ENCODE measurements at places on chromosomes 1 and 21.

- H3K27ac ChIP-seq, result no peak overlapping the region
- no peak overlapping the region for H3K4me3 ChIP-seq
- peaks cover 20% of the 10 kb centered on the region for H3K27me3 ChIP-seq
- no peak for DNase-seq
- no peaks in the 10 kb centered on the region for H3K4me1 ChIP-seq
- H3K36me3 ChIP-seq, result no peaks in the 10 kb centered on the region
Observed at GRCh38 chr1:157842939-157843338, 1.3 kb upstream of the CD5L start.

GRCh38 chr1:45008516-45008915, 2.6 kb downstream of the HECTD3 start:
- no peaks in the 10 kb centered on the region for H3K27me3 ChIP-seq
- DNase-seq, result no peak
- H3K4me3 ChIP-seq, result no peak overlapping the region
- H3K4me1 ChIP-seq, result peaks cover 41% of the 10 kb centered on the region

DNA sequence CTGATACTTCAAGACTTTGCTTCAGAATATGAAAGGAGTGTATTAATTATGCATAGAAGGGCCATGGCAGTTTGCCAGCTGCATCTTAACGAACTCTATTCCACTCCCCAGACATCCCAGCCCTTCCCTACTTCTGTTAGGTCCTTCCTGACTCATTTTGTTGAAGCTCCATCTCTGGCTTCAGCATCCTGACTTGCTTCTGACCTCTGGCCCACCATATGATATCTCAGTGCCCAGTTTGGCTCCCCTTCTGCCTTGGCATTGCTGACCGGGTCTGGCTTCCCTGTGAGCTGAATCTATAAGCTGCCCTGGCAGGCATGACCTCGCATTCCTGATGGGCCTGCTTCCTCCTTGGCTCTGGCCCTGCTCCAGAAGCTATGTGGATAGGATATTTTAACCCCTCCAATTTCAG, 27.6 kb upstream of the ARHGAP29 start:
- H3K36me3 ChIP-seq, result no peaks in the 10 kb centered on the region
- peaks cover 15% of the 10 kb centered on the region for H3K27me3 ChIP-seq
- no peak overlapping the region for H3K4me3 ChIP-seq
- no peak for DNase-seq
- no peak overlapping the region for H3K27ac ChIP-seq

- no peaks in the 10 kb centered on the region for H3K4me1 ChIP-seq
- no peak for DNase-seq
- no peak overlapping the region for H3K4me3 ChIP-seq
- peaks cover 3% of the 10 kb centered on the region for H3K36me3 ChIP-seq
- H3K27ac ChIP-seq, result no peak overlapping the region
Observed at GRCh38 chr1:180947901-180948640, 35.4 kb downstream of the KIAA1614 start.

- no peaks in the 10 kb centered on the region for H3K27me3 ChIP-seq
- H3K4me3 ChIP-seq, result no peak overlapping the region
- no peaks in the 10 kb centered on the region for H3K36me3 ChIP-seq
- DNase-seq, result no peak
Observed at GRCh38 chr1:97254731-97255463, 533.3 kb downstream of the PTBP2 start.

- no peaks in the 10 kb centered on the region for H3K27me3 ChIP-seq
- no peak for DNase-seq
- H3K27ac ChIP-seq, result no peak overlapping the region
- peaks cover 13% of the 10 kb centered on the region for H3K4me1 ChIP-seq
- no peak overlapping the region for H3K4me3 ChIP-seq
- H3K36me3 ChIP-seq, result no peaks in the 10 kb centered on the region
Observed at GRCh38 chr1:40806731-40807695, 23.4 kb downstream of the KCNQ4 start.

DNA sequence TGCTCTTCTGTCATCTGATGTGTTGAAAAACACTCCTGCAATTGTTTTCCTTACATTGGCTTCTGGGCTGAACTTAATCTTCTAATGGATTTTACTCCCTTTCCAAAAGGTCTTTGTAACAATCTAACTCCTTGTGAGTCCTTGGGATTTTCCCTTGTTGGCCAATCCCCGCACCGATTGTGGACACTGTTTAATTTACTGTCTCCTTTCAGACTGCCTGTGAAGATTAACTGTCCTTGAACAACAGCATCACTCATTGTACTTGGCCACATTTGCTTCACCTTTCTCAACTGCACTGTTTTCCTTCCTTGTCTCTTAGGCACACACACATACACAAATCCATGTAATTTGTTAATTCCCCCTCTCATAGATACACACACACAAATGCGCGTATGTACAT, 120.4 kb downstream of the SPATA46 start:
- no peak overlapping the region for H3K27ac ChIP-seq
- H3K4me3 ChIP-seq, result no peak overlapping the region
- no peaks in the 10 kb centered on the region for H3K36me3 ChIP-seq
- DNase-seq, result no peak

- DNase-seq, result no peak
- no peaks in the 10 kb centered on the region for H3K36me3 ChIP-seq
- H3K27ac ChIP-seq, result no peak overlapping the region
- H3K27me3 ChIP-seq, result peaks cover 16% of the 10 kb centered on the region
- H3K4me3 ChIP-seq, result no peak overlapping the region
- peaks cover 4% of the 10 kb centered on the region for H3K4me1 ChIP-seq
Observed at GRCh38 chr1:232554409-232554808, 75.5 kb downstream of the SIPA1L2 start.

GRCh38 chr21:35475762-35476161, 426.7 kb upstream of the RUNX1 start:
- H3K4me1 ChIP-seq, result peaks cover 12% of the 10 kb centered on the region
- peaks cover 2% of the 10 kb centered on the region for H3K36me3 ChIP-seq

DNA sequence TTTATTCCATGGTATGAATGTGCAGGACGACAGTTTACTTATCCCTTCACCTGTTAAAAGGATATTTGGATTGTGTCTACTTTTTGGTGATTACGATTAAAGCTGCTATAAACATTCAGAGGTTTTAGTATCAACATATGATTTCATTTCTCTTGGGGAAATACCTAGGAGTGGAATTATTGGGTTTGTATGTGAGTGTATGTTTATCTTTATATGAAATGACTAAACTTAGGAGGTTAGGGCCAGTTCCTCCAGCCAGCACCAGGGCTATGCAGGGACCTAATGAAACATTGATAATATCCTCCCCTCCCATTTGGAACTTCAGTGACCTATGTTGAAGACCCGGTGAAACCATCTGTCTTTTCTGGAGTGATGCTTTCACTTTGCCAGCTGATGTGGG, 13.8 kb downstream of the TMEM51 start:
- H3K27ac ChIP-seq, result no peak overlapping the region
- no peak for DNase-seq
- H3K27me3 ChIP-seq, result peaks cover 38% of the 10 kb centered on the region
- H3K36me3 ChIP-seq, result peaks cover 2% of the 10 kb centered on the region

DNA sequence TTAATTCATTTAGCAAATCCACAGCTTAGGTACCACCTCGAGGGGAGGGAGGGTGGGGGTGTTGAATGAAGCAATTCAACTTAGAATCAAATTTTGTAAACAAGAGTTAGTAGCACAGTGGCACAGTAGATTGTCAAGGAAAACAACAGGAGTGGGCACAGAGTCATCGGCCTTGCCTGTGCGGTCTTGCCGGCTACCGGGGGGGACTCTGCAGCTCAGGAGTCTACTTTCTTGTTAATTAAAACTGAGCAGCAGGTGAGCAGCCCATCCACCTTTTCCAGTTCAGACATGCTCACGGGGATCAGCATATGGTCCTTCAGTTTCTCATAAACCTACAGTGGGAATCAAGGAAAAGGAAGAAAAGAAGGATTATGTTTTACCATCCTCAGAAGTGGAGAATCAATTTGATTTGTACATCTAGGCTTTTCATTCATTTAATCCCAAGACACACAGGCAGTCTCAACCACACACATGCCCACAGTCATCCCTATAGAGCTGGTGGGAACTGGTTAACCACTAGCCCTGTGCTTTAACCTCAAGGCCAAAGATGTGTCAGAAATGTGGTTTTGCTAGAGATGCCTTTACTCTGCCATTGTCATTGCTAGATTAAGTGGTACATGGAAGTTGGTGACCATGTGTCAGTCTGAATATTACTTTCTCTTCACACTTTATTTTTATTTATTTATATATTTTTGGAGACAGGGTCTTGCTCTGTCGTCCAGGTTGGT, 45.0 kb upstream of the BCL10 start:
- H3K36me3 ChIP-seq, result no peaks in the 10 kb centered on the region
- H3K27ac ChIP-seq, result no peak overlapping the region
- DNase-seq, result no peak
- H3K4me1 ChIP-seq, result peaks cover 3% of the 10 kb centered on the region
- peaks cover 53% of the 10 kb centered on the region for H3K27me3 ChIP-seq
- no peak overlapping the region for H3K4me3 ChIP-seq

DNA sequence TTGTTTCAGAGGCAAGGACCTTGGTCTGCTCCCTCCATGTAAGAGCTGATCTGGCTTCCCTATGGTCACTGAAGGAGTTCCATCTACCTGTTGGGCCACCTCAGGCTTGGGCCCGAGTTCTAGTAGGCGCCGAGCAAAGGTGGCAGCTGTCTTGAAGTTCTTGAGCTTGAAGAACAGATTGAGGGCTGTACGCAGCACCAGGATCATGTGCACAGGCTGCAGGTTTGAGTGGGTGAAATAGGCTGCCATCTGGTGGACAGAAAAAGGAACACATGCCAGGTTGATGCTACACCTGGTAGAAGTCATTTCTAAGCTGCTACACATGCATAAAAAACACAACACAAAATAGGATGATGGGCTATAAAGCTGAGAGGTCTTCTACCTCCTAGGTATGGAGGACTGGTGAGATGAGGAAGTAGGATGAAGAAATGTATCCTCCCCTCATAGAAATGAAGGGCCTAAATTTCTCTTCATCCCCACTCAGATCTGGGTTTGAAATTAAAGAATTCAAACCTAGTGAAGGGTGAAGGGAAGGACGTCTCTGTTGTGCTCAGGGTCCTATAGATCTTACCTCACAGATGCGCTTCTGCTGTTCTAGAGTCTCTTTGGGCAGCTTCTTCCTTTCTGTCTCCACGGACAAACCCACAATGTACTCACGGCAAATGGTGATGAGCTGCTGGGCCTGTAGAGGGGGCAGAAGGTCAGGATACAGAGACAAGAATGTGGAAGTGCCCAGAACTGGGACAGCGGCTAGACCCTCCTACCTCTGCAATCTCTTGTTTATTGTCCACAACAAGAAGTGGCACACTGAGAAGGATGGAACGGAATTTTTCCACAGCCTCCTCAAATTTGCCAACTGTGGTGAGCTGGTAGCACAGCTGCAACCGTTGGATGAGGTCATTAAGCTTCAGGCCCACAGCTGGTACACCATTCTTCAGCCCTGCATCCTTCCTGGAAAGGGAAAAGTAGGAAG, 6.6 kb upstream of the PEX19 start:
- H3K36me3 ChIP-seq, result peaks cover 4% of the 10 kb centered on the region
- peaks cover 3% of the 10 kb centered on the region for H3K4me1 ChIP-seq
- peak; percentile 18 for DNase-seq
- no peak overlapping the region for H3K27ac ChIP-seq

- no peak for DNase-seq
- no peak overlapping the region for H3K4me3 ChIP-seq
- H3K4me1 ChIP-seq, result no peaks in the 10 kb centered on the region
- H3K27me3 ChIP-seq, result no peaks in the 10 kb centered on the region
Observed at GRCh38 chr1:194548071-194548470, 1361.7 kb upstream of the B3GALT2 start.

DNA sequence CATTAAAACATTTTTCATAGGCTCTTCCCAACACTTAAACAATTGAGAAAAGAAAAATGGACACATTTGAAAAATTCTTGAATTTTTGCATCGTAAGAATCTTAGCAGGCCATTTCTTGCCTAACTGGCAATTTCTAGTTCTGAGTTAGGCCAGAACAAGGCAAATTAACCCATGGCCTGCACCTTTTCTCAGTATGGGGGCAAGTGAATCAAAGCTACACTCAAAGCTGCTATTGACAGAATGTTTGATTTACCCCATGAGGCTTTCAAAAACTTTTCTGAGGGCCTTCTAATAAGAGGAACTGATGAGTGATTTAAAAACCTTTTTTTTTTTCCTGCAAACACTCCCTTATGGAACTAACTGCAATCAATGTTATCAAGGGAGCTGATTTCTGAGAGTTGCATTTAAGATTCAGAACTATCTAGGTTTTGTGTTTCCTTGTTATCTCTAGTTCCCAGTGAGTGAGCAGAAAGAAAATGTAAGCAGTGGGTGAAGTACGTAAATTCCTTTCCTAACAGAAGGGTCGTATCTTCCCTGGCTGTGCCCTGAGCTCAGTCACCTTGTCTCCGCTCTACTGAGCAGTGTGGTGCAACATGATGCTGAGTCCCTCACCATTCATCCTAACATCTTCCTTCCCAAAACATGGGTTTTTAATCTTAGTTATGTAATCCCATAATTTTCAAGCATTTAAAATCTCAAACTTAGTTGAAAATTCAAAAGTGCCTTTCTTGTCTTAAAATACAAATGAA, 353.7 kb downstream of the DPYD start:
- peaks cover 9% of the 10 kb centered on the region for H3K36me3 ChIP-seq
- H3K27me3 ChIP-seq, result no peaks in the 10 kb centered on the region
- DNase-seq, result no peak
- no peak overlapping the region for H3K27ac ChIP-seq

DNA sequence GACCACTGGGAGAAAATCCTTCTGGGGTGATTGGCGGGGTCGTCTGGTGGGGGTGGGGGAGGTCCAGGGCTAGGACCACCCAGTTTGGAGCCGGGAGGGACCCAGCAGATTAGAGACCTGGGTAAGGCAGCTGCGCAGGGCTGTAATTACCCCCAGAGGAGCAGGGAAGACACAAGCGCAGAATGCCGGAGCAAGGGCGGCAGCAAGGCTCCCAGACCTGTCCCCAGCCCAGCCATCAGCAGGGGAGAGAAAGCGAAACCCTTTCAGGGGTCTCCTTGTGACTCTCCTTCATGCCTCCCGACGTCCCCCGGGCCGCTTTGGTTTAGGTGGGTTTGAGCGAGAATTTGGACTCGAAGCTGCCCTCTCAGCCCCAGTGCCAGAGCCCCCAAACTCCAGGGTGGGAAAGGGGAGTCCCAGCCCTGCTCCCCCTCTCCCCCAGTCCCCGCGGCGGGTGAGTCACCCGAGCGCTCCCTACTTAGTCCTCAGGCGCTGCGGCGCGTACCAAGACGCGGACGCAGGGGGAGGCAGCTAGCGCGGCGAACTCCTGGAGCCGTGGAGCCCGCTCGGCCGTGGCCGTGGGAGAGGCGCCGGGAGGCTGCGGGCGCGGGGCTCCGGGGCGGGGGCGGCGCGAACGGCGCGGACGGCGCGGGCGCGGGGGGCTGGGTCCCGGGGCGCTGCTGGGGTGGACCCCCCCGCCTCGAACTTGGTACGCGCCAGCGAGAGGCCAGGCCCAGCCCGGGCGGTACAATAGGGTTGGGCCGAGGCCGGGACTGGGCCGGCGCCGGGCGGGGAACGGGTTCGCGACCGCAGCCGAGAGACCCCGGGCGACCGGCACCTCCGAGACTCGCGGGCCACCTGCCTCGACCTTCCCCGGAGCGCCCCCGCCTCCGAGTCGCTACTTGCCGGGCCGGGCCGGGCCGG, at the start of gene MAP7D1:
Gene MAP7D1 (plus strand): TSS at position 753 of the 921 bp plus-strand sequence. CDS start 258 bp downstream, outside the sequence.
- peak within 1 kb of the TSS; percentile 97 for H3K4me3 ChIP-seq
- no peaks in the 10 kb centered on the region for H3K27me3 ChIP-seq
- H3K36me3 ChIP-seq, result no peaks in the 10 kb centered on the region
- peak within 1 kb of the TSS; percentile 100 for H3K27ac ChIP-seq

- peaks cover 17% of the 10 kb centered on the region for H3K27me3 ChIP-seq
- no peak overlapping the region for H3K27ac ChIP-seq
- H3K4me3 ChIP-seq, result no peak overlapping the region
- no peak for DNase-seq
Observed at GRCh38 chr1:233639611-233640010, 25.7 kb downstream of the KCNK1 start.

GRCh38 chr1:6505367-6506209, 14.1 kb upstream of the PLEKHG5 start:
- H3K4me1 ChIP-seq, result peaks cover 6% of the 10 kb centered on the region
- no peaks in the 10 kb centered on the region for H3K36me3 ChIP-seq
- H3K27me3 ChIP-seq, result peaks cover 19% of the 10 kb centered on the region
- H3K27ac ChIP-seq, result no peak overlapping the region
- peak overlapping the region; percentile 41 for H3K4me3 ChIP-seq
